ENCODE measurements at places on chromosomes 7 and 10. TPM values are rescaled to one million over a fixed set of nuclear protein-coding genes. Genes with fewer than 3 reads are reported as not detected.

Gene LIPK
- total RNA-seq = not detected

Gene ARPC1B
- total RNA-seq = 170 TPM

Gene SLC13A4
- not detected for total RNA-seq

Gene ALOX5
- total RNA-seq = 11.2 TPM

Gene NSUN6
- 39.6 TPM for total RNA-seq

Gene CYP26A1
- total RNA-seq = not detected

Gene MCM10
- 0.34 TPM for total RNA-seq

Gene NAT16
- not detected for total RNA-seq

Gene TMEM139
- 0.29 TPM for total RNA-seq

Gene VSTM4
- total RNA-seq = not detected
